ENCODE measurements at places on chromosomes 1 and 21.

- no peak for DNase-seq
These were observed 19.3 kb downstream of the OBSCN start for GRCh38 chr1:228226956-228227791.

DNA sequence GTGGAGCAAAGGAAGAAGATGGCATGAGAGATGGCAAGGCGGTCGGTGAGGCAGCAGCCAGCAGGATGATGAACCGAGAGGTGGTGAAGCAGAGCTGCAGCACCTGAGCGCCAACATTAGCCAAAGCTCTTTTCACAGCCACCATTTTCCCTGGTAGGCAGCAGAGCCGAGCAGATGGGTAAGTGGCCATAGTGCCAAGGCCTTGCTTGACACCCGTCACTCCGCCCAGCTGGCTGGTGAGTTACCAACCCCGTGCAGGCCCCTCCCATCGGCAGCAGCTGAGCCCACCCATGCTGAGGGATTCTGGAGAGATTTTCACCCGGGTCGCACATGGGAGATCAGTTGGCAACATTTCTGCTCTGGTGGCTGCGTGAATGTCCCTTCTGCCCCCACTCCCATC lies 647.7 kb downstream of the PTPRU start:
- no peak for DNase-seq

DNA sequence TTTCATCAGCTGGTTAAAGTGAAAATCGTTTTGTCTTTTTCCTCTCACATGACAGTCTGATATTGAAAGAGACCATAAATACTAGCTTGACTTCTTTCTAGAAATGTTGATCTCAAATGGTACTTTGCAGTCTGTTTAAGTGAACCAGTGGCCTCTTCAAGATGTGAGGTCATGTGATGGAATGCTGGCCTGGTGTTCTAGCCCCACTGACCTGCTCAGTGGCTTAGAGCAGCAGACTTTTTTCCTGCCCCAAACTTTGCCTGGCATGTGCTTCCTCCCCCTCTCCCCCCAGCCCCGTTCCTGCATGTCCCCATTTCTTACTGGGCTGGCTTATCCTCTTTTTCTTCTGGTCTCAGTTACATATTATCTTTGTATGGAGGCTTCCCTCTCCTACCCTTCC lies 34.3 kb downstream of the ZYG11A start:
- no peak for DNase-seq

- no peak for DNase-seq
These were observed 79.3 kb downstream of the SH3BGR start for GRCh38 chr21:39531064-39531463.

DNA sequence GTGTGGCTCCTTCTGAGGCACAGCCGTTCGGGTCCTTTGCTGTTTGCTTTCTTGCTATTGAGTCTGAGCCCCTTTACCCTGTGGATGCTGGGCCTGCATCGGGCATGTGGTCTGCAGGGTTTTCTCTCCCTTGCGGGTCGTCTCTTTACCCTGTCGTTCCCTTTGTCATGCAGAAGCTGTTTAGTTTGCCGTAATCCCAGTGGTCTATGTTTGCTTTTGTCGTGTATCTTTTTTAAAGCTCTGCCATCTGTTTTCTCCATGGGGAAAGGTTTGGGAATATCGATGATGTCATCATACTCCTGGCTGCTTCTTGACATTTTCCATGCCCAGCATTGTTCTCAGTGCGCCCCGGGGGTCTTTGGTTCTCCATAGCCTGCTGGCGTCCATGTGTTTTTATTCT lies 68.2 kb downstream of the AGPAT3 start:
- no peak for DNase-seq

GRCh38 chr1:199081739-199082138 lies 442.9 kb downstream of the PTPRC start:
- DNase-seq, result no peak

DNA sequence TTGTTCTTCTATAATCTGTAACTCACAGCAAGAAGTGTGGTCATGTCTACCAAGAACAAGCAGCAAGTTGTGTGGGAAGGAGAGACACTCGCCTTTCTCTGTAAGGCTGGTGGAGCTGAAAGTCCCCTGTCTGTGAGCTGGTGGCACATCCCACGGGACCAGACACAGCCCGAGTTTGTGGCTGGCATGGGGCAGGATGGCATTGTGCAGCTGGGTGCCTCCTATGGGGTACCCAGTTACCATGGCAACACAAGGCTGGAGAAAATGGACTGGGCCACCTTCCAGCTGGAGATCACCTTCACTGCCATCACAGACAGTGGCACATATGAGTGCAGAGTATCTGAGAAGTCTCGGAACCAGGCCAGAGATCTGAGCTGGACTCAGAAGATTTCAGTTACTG lies 15.5 kb downstream of the CD101 start:
- DNase-seq, result no peak

- no peak for DNase-seq
These were observed 8.6 kb upstream of the EDN2 start for GRCh38 chr1:41493117-41493536.

GRCh38 chr1:221897321-221897721 lies 155.4 kb upstream of the DUSP10 start:
- DNase-seq, result no peak

GRCh38 chr1:29986986-29987385 lies 736.4 kb downstream of the MATN1 start:
- DNase-seq, result no peak

DNA sequence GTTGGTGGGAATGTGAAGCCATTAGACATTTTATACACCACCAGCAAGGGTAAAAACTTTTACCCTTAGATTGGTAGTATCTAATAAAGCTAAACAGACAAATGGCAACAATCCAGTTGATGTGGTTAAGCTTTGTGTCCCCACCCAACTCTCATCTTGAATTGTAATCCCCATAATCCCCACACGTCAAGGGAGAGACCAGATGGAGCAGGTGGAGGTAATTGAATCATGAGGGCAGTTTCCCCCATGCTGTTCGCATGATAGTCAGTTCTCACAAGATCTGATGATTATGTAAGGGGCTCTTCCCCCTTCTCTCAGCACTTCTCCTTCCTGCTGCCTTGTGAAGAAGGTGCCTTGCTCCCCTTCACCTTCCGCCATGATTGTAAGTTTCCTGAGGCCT lies 602.3 kb downstream of the NUF2 start:
- no peak for DNase-seq

DNA sequence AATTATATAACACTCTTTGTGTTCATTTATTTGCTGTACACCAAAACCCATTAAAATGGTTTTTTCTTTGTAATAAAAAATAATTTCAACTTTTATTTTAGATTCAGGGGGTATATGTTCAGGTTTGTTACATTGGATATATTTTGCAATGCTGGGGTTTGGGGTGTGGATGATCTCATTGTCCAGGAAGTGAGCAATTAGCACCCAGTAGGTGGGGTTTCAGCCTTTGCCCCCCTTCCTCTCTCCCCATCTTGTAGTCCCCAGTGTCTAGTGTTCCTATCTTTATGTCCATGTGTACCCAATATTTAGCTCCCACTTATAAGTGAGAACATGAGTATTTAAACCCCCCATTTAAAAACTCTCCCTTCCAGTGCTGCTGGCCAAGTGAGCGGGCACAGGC lies 184.6 kb downstream of the RHOU start:
- no peak for DNase-seq

DNA sequence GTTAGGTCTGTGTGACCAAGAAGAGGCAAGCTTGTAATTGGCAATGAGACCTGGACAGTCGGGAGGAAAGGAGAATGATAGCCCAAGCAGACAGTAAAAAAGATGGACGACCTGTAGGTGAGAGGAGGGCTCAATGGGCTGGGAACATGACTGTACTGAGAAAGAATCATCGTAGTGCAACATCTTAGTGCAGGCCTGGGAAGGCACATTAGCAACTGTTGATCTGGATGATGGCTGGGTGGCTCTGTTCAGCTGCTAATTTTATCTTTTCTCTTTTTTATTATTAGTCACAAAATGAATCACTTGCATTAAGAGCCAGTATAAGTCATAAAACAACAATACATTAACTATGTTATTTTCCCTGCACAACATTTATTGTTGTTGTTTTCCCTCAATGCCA lies 32.9 kb downstream of the IFI44 start:
- DNase-seq, result no peak

DNA sequence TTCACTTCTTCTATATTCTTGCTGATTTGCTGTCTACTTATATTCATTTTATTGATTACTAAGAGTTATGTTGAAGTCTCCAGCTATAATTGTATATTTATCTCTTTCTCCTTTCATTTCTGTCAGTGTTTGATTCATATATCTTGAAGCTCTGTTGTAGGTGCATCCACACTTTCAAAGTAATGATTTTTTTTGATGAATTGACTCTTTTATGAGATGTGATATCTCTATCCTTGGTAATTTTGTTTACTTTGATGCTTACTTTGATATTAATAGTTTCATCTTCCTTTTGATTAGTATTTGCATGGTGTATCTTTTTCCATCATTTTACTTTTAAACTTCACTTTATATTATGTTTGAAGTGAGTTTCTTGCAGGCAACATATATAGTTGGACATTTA lies 110.8 kb downstream of the XPR1 start:
- no peak for DNase-seq

- no peak for DNase-seq
These were observed 31.2 kb upstream of the ZNF678 start for GRCh38 chr1:227532019-227532619.

DNA sequence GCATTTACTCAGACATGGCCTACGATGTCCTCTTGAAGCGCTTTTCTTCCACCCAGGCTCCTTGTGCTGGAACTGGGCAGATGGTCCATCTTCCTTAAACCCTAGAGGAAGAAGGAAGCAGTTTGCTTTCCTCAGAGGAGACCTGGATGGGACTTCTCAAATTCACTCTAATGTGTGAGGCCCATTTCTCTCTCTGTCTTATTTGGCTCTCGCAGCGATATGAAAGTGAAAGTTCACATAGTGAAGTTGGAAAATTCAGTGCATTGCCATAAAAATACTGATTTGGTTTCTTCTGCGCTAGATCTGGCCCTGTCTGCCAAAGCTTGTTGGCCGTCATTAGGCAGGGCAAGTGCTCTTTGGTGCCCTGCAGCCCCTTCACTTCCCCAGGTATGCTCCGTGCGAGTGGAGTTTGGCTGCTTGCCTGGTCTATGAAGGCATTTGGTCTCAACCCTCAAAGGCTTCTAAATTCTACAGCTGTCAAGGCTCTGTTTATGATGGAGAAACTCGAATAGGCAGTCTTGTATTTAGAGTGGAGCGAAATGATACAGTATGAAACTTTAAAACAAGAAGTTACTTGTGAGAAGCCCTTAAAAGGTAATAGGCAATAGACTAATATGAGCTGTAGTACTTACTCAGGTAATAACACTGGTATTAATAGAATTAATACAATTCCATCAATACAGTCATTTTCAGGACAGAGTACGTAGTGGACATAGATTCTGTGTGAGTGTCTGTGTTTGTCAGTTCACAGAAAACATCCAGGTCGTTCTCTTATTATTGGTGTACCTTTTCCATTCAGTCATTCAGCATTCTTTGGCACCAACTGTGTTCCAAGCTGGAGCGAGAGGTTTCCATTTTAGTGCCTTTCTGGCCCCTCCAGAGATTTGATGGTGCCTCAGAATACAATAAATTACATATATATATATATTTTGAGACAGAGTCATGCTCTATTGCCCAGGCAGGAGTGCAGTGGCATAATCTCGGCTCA lies 20.5 kb downstream of the SZRD1 start:
- no peak for DNase-seq

- no peak for DNase-seq
These were observed 7.9 kb downstream of the H6PD start for GRCh38 chr1:9242338-9242969.

GRCh38 chr1:198437332-198437731 lies 103.1 kb downstream of the ATP6V1G3 start:
- no peak for DNase-seq

- DNase-seq, result no peak
These were observed 135.2 kb downstream of the NTPCR start for GRCh38 chr1:233085566-233085965.

- no peak for DNase-seq
These were observed 114.0 kb downstream of the KCNN3 start for GRCh38 chr1:154755858-154756730.

- no peak for DNase-seq
These were observed 10.9 kb upstream of the PRELP start for GRCh38 chr1:203464743-203465142.

- no peak for DNase-seq
These were observed 36.4 kb downstream of the MAP3K7CL start for GRCh38 chr21:29166853-29167252.

- no peak for DNase-seq
These were observed 80.6 kb downstream of the ERG start for GRCh38 chr21:38417726-38418125.

- DNase-seq, result no peak
These were observed 18.6 kb upstream of the ANKRD45 start for GRCh38 chr1:173688300-173688699.

DNA sequence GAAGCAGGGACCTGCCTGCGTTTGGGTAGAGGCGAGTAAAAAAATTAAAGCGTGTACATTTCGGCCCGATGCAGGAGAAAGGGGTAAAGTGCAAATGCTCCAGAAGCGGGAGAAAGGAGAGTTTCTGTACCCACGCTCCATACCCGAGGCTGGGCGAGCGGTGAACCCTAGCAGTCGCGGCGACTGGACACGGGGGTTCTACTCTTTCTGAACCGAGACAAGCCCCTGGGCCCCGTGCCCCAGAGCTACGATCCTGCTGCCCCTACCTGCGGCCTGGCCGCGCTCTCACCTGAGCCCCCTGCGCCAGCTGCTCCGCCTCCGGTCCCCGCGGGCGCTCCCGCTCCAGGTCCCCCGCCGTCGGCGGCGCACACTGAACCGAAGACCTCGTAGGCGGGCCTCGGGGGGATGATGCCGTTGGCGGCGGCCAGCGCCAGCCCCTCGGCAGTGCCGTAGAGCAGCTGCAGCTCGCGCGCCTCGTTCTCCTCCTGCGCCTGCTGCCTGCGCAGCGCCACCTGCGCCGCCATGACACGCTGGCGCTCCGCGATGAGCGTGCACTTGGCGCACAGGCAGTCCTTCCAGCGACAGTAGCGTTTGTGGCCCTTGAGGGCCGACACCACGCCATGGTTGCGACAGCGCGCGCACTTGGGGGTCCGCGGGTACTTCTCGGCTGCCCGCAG lies 2.4 kb downstream of the DMRTA2 start:
- no peak for DNase-seq

DNA sequence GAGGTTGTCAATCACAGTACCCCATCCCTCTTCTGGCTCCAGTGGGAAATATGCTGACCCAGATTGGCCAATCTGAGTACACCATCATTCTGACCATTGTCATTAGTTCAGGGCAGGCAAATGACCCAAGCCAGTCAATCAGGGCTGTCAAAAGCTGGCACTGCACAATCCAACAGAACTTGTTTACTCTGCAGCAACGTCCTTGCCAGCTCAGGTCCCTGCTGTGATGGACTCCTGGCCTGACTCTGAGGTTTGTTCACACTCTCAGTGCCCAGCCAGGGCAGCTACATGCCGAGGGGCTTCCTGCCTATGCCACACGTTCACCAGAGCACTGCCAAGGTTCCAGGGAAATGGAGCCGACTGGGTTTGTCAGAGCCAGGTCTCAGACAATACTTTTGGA lies 14.7 kb upstream of the OVAAL start:
- no peak for DNase-seq

- DNase-seq, result no peak
These were observed 579.2 kb upstream of the RGS18 start for GRCh38 chr1:191579019-191579418.

DNA sequence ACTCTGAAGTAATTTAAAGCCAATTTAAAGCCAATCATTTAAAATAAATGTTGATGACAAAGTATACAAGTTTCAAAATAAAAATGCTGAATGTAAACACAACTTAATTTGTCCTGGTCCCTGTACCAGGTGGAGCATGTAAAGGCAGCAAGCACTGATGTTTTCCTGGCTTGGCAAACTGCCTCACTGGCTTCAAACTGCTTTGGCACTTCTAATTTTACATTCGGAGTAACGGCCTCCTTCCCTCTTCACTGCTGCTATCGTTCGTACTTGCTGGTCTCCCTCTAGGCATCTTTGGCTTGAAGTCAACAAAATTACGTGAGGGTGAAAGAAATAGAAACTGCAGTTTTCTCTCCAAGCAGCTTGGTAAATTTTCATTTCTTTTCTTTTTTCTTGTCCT lies 287.9 kb downstream of the LTN1 start:
- DNase-seq, result no peak
